ENCODE measurements at places on chromosomes 12 and 14.
A peak's percentile ranks its signal among the peaks of the same experiment; 100 is the strongest.

GRCh38 chr14:90903101-90903500 lies 86.9 kb upstream of the TTC7B start:
- peak; percentile 22 for DNase-seq

DNA sequence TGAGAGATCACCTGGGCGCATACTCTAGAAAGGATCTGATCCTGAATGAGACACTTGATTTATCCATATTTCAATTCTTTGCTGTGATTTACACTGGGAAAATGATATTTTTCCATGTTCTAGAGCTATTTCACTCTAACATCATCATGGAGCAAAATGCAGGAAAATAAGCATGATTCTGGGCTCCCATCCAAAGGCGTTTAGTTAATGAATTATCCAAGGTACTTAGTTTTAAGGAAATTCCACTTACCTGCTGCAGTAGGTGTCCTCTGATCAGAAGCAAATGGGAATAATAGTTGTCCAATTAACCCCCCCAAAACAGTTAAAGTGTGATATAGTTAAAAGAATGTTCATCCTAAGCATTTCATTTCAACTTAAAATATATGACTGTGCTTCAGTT lies 204.5 kb upstream of the PRKD1 start:
- DNase-seq: no peak

- DNase-seq: no peak
Measured at GRCh38 chr14:75831455-75831854, 150.3 kb downstream of the TGFB3 start.

- DNase-seq: no peak
Measured at GRCh38 chr14:52332269-52332668, 18.2 kb downstream of the PTGER2 start.

DNA sequence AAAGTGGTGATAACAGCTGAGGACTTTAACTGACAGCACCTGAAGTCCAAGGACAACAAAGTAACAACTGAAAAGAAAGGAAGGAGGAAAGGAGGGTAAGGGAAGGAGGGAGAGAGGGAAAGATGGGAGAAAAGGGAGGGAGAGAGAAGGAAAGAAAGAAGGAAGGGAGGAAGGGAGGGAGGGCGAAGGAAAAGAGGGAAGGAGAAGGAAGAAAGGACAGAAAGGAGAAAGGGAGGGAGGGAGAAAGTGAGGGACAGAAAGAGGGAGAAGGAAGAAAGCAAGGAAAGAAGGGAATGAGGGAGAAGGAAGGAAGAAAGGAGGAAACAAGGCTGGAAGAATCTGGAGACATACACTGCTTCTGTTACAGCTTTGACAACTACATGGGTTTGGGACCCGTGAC lies 494.4 kb downstream of the FUT8 start:
- DNase-seq: no peak

GRCh38 chr14:100071545-100071944 lies 6.3 kb downstream of the EVL start:
- DNase-seq: no peak

DNA sequence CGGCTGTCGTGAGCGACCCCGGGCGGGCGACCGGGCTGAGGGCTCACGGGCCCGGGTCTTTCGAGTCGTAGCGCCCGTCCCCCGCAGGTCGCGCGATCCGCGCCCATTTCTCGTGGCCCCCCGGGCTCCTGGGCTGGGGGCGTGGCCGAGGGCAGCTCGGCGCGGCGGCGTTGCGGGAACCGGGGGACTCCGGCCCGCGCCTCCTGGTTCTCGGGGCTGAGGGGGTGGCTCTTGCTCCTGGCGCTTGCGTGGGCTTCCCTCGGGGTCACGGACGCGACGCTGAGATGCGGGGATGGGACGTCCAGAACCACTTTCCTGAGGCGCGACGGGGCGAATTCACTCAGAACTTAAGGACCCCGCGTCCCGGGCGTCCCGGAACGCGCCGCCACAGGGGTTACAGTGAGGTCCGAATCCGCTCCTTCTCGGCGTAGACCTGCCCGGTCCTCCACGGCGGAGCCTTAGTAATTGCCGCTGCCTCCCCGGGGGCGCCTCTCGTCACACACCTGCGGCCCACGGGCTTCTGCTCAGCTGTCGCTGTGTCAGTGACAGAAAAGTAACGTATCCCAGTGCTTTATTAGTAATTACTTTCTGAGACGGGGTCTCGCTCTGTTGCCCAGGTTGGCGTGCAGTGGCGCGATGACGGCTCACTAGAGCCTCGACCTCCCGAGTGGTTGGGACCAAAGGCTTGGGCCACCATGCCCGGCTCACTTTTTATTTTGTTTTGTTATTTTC lies 606 bp downstream of the EP400 start:
- no peak for DNase-seq

DNA sequence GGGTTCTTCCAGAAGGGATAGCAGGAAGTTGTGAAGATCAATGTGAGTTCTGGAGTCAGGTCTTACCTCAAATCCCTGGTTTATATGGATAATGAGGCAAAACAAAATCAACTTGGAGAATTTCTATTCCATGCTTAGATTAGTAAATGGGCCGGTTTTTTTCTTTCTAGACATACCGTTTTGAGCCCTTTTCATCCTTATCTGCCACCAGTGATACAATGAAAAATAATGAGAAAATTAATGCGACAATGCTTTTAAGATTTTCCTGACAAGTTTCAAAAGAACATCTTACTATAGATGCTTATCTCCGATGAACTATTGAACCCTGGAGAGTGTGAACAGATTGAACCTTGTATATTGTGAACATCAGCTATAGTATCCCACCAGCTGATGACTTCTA lies 262.7 kb downstream of the BTG1 start:
- DNase-seq: no peak

- DNase-seq: no peak
Measured at GRCh38 chr12:22505826-22506225, 38.5 kb downstream of the C2CD5 start.

DNA sequence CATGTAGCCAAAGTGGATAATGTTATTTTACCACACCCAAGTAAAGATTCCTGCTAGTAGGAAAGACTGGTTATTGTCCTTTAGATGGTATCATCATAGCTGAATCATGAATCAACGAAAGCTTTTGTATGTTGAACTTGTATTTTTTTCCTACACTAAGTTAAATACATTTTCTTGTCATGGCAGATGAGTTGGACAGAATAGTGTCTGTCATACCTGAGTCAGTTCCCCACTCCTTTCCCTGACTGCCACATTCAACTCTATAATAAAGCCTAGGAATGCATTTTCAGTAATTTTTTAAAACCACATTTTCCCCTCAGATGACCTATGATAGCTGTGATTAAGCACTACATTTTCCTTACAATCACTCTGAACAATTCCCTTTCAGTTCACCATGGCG lies 9.3 kb upstream of the PTHLH start:
- no peak for DNase-seq

GRCh38 chr14:38357557-38357956 lies 101.7 kb upstream of the CLEC14A start:
- no peak for DNase-seq

DNA sequence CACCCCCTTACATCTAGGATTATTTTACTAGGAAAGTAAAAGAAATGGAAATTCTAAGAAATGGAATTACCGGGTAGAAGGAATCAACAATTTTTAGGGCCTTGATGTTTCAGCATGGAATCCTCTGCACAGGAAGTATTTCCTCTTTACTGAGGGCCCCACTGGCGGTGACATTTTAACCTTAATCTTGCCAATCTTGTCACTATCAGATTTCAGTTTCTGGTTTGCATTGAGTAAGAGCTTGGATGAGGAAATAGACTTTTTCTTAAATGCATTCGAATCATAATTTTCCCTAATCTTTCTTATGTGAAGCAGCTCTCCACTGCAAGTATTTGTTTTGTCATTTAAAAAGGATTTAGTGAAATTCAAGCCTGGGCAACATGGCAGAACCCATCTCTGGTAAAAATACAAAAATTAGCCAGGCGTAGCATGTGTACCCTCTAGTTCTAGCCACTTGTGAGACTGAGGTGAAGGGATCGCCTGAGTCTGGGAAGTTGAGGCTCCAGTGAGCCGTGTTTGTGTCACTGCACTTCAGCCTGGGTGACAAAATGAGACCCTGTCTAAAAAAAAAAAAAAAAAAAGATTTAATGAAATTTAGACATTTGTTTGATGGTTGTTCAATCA lies 40.7 kb downstream of the TPCN1 start:
- no peak for DNase-seq

GRCh38 chr12:55850401-55850800 lies 7.7 kb upstream of the MMP19 start:
- DNase-seq: no peak

DNA sequence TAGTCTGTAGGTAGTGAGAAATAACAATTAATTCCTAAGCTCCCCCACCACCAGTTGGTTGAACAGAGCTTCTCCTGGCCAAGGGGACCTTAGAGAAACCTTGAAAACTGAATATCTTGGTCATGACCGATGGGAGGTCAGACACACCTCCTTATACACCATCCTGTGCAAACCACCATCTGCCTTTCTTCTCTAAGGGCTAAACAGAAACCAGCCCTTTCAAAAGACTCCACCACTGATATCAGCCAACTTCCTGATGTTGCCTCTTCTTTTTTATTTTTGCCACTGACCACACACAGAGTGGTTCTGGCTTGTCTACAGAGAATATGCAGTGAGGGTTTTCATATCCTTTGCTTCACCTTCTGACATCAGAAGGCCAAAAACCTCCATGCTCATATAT lies 977.7 kb upstream of the SEL1L start:
- DNase-seq: no peak

DNA sequence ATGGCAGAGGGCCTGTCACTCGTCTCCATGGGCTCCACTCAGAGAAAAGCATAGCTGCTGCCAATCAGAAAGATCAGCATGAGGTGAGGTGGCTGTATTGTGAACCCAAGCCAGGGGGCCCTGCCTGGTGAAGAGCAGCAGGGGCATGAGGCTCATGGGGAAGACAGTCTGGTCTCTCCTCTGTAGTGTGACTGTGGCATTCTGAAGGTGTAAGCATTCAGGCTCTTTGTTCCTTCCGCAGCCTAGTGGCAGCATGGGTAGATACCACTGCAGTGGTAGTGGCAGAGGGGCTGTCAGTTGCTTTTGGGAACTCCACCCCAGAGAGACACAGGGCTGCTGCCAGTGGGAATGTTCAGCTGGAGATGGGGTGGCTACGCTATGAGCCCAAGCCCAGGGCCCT lies 5.1 kb upstream of the CLEC4D start:
- DNase-seq: no peak

GRCh38 chr14:93481758-93482157 lies 51.0 kb downstream of the UNC79 start:
- no peak for DNase-seq

GRCh38 chr12:130849561-130850417 lies 10.7 kb upstream of the STX2 start:
- no peak for DNase-seq

DNA sequence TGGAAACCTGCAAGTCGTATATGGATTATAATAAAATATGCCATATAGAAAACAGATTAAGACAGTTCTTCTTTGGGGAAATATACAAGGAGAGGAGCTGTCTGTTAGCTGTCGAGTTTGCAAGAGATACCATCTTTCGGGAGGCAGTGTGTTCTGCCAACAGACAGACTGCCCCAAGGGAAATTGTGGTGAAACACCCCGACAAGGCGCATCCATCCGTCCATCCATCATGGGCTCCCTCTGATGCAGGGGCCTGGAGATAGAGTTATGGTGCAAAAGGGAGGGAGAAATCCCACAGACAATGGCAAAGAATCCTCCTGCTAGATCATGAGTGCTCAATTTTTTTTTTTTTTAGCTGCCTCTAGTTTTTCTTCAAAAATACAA lies 156.3 kb downstream of the DPF3 start:
- no peak for DNase-seq

DNA sequence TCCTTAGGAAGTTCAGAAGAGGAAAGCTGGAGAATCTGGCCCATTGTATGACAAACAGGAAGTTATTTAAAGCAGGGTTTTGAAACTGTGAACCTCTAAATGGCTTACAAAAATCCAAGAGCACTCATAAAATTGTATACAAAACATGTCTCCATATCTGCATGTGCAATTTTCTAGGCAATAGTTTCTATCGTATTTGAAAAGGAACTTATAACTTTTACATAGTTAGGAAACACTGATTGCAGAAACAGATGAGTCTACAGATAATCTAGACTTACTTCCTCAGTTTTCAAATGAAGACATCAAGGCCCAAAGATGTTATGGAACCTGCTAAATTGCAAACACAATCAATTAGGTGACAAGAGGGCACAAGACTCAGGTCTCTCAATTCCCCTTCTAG lies 53.3 kb upstream of the ETV6 start:
- no peak for DNase-seq

DNA sequence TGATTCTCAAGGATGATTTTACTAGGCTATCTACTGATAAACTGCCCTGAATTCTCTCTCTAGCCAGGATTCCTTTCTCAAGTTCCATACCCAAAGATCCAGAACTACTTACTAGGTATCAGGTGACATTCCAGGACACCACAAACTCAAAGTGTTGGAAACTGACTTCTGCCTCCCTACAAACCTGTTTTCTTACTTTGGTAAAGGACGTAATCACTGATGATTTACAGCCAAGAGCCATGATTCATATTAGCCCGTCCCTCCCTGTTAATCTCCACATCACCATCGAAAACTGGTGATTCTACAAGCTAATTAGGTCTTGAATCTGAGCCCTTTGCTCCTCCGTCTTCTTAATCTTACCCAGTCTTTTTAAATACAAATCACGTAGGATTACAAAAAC lies 1.0 kb upstream of the ATG14 start:
- no peak for DNase-seq

GRCh38 chr12:12182703-12183365 lies 84.0 kb downstream of the LRP6 start:
- no peak for DNase-seq

GRCh38 chr12:54304187-54304810 lies 3.5 kb upstream of the NFE2 start:
- no peak for DNase-seq

- DNase-seq: no peak
Measured at GRCh38 chr12:98754095-98754494, 109.0 kb downstream of the APAF1 start.

GRCh38 chr14:86464341-86464740 lies 934.4 kb downstream of the FLRT2 start:
- DNase-seq: no peak

- no peak for DNase-seq
Measured at GRCh38 chr12:3523058-3523457, 32.1 kb downstream of the PRMT8 start.

DNA sequence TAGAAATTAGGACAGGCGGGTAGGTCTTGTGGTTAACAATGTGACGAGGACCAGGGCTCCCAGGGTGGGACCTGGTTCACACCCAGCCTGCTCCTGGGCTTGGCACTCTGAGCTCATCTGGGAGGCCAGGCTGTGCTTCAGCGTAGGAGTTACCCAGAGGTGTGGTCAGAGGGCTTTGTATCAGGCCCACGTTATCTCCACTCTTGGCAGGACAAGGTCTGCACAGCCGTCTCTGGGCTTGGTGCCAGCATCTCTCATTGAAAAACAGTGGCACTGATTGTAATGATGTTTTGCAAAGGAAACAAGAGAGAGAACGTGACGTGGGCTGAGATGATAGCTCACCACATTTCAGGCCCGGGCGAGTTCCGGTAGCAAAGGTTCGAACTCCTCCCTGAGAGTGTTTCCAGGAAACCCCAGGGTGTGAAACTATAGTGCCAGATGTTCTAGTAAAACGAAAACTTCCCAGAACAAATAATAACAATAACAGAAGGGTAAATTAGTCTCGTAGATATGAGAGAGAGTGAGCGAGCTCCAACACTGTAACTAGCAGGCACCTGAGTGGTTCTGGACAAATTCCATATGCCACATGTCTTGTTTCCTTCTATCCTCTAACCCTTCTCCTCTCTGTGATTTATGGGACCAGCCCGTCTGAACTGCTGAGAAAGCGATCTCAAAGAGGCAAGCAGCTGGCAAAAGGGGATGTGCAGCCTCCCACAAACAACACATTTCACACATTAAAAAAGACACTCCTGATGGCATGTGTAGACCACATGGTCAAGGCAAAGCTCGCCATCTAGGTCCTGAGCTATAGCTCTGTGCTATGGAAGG lies 227.3 kb downstream of the KTN1 start:
- peak; percentile 25 for DNase-seq
